ENCODE measurements at places on chromosomes 12 and 14.
A peak's percentile ranks its signal among the peaks of the same experiment; 100 is the strongest.

GRCh38 chr12:53308276-53308675, 8.8 kb downstream of the MYG1 start:
- no peak for DNase-seq

- DNase-seq = no peak
Measured at GRCh38 chr14:38751459-38751858, 351.6 kb downstream of the SEC23A start.

DNA sequence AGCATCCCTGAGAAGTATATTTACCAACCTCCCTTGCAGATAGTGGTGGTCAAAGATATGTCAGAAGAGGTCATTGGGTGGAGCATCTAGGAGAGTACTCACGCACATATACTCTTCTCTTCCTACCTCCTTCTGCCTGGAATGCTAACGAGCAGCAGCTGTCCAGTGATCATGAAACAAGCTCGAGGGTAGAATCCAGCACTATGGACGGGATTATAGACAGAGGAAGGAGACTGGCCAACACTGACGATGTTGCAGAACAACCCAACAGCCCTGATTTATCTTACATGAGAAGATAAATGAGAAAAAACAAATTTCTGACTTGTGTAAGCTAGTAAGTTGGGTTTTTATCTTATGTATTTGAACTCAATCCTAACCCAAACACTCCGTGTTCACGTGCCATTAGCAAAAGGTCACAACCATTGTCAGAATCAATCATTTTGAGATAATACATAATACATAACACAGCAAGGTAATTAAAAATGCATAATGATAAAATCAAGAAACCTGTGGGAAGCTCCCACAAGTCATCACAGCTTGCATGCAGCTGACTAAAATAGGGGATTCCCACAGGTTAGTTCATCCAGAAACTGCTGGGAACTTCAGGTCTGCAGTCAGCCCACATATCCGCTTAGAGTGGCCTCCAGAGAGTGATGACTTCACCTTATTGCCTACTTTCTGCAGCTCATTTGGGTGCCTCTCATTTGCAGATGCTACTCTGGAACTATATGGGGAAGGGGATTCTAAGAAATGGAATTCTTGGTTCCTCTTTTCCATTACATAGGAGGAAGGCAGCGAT, 36.3 kb upstream of the STK38L start:
- DNase-seq = no peak

DNA sequence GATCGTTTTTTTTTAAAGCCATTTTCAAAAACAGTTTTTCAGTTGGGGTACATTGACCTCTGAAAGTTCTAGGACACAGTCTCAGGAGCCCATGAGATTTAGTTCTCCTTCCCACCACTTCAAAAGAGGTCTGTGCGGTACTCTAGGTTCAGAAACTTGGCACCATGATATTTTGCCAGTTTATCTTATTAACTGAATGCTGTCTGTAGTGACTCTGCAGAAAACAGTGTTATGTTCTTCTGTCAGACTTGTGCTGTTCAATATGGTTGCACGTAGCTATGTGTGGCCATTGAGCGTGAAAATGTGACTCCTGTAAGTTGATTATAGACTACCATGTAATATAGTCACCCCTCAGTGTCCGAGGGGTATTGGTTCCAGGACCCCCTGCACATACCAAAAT, 35.9 kb downstream of the CRADD start:
- no peak for DNase-seq

GRCh38 chr14:51724650-51725049, 72.9 kb downstream of the FRMD6 start:
- no peak for DNase-seq

GRCh38 chr12:9843407-9843806, 16.1 kb downstream of the KLRF1 start:
- no peak for DNase-seq

GRCh38 chr12:65818454-65819382, 5.6 kb upstream of the HMGA2 start:
- no peak for DNase-seq

GRCh38 chr12:81727391-81727790, 31.8 kb downstream of the PPFIA2 start:
- DNase-seq = no peak

DNA sequence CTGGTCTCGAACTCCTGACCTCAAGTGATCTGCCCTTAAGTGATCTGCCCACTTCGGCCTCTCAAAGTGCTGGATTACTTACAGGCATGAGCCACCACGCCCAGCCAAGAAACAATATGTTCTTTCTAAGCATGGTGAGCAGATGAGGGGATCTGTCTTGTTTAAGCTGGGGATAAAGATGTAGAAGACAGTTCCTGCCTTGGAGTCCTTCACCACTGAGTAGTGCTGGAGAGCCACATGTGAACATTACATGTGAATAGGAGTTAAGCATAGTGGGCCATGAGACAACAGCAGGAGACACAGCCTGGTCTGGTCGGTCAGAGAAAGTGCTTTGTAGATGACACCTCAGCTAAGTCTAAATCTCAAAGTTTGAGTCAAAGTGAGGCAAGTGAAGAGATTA, 26.0 kb downstream of the TMBIM6 start:
- no peak for DNase-seq

DNA sequence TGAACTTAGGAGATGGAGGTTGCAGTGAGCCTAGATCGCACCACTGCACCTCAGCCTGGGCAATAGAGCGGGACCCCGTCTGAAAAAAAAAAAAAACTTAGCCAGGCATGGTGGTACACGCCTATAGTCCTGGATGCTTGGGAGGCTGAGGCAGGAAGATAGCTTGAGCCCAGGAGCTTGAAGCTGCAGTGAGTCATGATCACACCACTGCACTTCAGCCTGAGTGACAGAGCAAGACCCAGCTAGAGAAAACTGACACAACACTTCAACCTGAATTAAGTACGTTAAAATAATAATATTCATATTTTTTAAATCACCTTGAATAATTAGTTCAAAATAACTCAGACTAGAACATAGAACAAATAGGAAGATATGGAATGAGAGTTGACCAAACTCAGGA, 5.7 kb upstream of the CATSPERB start:
- DNase-seq = no peak

GRCh38 chr14:81400202-81400678, at the start of gene STON2:
Gene STON2 (minus strand): TSS chr14:81400324. CDS start chr14:81398382, 1,942 bp downstream.
- DNase-seq = peak; percentile 9

- DNase-seq = no peak
Measured at GRCh38 chr12:81084811-81085350, 7.0 kb downstream of the ACSS3 start.

- no peak for DNase-seq
Measured at GRCh38 chr14:67569011-67569650, 30.9 kb downstream of the PIGH start.

- no peak for DNase-seq
Measured at GRCh38 chr14:56587701-56588100, 8.1 kb downstream of the TMEM260 start.

- DNase-seq = no peak
Measured at GRCh38 chr12:116027551-116027821, 250.0 kb downstream of the MED13L start.

- no peak for DNase-seq
Measured at GRCh38 chr12:87280356-87280755, 748.8 kb downstream of the C12orf50 start.

DNA sequence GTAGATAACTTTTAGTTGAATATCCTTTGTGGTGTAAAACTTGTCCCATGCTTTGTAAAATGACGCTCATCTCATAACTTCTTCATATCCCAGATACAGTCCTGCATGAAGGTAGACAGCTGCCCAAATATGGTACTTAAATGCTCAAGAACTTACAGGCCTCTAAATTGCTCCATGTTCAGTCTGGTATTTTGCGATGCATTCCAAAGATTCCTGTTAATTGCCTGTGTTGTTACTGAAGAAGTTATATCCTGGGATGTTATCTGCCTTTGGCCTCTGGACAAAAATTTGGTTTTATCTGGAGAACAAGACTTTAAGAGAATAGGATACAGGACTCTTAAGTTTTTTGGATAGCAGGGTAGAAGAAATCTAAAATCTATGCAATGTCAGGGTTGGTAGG, 473.0 kb downstream of the PCNX1 start:
- DNase-seq = no peak

- DNase-seq = no peak
Measured at GRCh38 chr12:95881331-95881955, 22.7 kb downstream of the SNRPF start.

GRCh38 chr14:75811872-75812499, 150.9 kb downstream of the TTLL5 start:
- peak; percentile 6 for DNase-seq

DNA sequence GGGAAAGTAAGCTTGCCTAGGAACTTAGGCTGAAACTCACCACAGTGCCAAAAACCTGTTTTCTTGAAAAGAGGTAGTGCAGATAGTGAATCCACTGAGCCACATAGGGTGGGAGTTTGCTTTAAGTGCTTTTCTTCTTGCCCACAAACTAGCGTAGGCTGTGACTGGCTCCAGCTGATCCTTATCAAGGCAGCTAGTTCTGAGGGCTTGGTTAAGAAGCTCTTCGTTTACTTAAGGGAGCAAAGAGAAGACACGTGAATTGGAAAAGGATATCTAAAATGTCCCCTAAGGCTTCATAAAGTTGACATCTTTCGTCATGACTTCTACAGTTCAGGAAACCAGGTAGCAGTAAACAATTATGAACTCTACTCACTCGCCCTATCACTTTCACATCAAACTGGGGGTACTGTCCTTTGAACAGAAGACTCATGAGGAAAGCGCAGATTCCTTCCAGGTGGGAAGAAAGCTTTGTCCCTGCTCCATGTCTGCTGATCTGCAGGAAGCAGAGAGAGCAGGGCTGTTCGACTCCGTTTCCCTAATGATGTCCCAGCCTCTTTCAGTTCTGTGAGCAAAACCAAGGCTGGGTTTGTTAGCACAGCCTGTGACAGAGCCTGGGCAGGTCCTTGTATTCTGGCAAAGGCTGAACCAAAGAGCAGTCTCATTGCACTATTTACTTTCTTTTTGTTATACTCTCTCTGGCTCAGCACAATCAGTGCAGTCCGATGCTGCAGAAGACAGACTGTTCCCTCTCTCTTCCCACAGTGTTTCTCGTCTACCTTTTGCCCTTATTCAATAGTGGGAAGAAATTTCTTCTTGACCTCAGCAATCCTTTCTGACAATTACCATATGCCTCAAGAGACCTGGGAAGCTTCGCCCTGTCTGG, 93.5 kb upstream of the ETV6 start:
- DNase-seq = peak; percentile 44

DNA sequence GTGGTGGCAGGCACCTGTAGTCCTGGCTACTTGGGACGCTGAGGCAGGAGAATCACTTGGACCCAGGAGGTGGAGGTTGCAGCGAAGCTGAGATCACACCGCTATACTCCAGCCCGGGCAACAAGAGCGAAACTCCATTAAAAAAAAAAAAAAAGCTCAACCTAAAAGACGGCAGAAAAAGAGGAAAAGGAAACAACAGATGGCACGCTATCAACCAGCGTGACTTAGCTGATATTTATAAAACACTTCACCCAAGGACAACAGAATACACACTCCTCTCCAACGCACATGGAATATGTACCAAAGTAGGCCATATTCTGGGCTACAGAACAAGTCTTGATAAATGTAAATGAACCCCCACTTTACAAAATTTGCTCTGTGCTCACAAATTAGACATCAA, 34.0 kb upstream of the CLMN start:
- DNase-seq = no peak

GRCh38 chr12:29634057-29634456, 136.6 kb upstream of the OVCH1 start:
- no peak for DNase-seq

GRCh38 chr14:60165547-60165876, 314 bp upstream of the DHRS7 start:
- DNase-seq = no peak

DNA sequence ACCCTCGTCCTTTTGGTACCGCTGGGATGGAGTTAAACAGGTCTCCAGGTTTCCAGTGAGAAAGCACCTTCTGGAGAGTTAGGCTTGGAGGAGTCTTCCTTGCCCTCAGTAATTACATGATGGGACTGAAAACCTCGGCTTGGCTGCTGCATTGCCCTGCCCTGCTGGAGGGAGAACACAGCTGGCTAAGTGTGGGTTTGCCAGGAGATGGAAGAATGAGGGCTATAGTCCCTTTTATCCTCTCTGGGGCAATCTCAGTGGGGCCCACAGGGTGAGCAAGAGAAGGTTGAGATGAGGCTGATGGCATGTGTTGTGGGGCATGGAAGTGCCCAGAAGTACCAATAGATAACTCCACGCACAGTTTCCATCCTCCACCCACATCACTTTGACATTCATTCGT, 23.2 kb upstream of the MEG3 start:
- no peak for DNase-seq

DNA sequence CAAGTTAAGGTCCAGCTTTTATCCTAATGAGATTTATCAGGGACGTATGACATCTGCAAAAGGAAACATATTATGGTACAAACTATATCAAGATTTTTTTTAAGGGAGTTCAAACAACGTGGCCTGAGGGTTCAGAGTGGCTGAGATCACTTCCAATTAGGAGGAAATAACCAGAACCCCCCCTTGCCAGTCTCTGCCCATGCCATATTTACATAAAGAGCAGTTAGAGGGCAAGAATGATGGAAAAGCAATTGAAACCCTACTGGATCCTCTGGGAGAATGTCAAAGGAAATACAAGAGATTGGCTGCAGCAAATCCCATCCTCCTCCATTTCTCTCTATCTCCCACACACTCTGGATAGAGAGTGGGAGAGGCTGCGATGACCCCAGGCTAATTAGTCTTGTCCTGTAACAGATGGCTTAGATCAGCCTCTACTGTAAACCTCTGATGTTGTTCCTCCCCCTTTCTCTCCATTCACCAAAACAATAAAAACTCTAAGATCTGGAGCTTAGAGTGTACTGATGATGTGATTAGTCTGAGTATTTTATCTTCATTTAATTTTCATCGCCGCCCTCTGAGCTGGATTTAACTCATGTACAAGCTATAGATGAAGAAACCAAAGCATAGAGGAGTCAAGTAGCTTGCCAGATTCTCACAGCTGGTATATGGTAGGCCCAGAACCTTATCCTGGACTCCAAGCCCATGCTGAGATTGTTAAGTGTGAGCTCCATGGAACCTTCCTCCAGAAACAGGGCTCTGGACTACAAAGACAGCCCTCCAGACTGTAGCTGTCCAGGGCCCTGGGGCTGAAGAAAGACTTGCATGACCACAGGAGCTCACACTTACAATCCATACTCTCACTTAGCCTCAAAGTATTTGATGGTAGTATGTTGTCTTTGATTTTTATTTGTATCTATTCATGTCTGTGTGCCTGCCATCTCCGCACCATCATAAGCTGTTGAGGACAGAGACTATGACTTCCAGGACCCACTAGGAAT, 54.1 kb upstream of the GNG2 start:
- no peak for DNase-seq

GRCh38 chr12:96510306-96510764, 21.0 kb downstream of the CFAP54 start:
- DNase-seq = no peak
